Stimulated activated CD8-positive, alpha-beta memory T cell treated with anti-CD3 and anti-CD28 coated beads, Interleukin-12 subunit alpha, Interleukin-12 subunit beta, amount 100 ng/mL, for 4 hours (primary cell): ENCODE measurements at places on chromosomes 11 and 22.

GRCh38 chr11:124198897-124199296 is 15.8 kb downstream of the OR10D3 start:
- no peak for DNase-seq

DNA sequence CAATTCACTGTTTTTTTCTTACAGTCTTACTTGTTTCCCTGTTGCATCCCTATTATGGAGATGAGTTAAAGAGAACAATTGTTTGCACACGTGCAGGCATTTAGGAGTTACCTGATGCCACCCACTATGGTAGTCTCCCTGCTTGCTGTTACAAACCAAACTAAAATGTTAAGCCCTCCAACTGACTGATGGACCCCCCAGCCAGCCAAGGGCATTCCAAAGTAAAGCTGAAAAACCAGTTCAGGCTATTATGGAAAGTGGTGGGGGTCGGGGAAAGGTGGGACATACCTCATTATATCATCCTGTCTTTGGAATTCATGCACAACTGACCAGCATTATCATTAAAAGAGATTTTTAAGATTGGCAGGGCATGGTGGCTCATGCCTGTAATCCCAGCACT is 47.0 kb upstream of the GNAZ start:
- no peak for DNase-seq

DNA sequence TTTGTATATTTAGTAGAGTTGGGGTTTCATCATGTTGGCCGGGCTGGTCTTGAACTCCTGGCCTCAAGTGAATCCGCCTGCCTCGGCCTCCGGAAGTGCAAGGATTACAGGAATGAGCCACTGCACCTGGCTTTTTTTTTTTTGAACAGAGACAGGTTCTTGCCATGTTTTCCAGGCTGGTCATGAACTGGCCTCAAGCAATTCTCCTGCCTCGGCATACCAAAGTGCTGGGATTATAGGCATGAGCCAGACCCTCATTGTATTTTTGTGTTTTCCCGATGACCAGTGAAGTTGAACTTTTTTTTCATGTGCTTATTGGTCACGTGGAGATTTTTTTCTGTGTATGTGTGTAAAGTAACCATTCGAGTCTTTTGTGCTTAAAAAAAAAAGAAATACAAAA is 48.2 kb downstream of the KIAA1671 start:
- no peak for DNase-seq

- DNase-seq: no peak
Measured at GRCh38 chr11:112364962-112365481, 104.4 kb upstream of the PLET1 start.

- no peak for DNase-seq
Measured at GRCh38 chr11:108568195-108568858, 25.2 kb downstream of the EXPH5 start.

GRCh38 chr11:34432822-34433221 is 5.9 kb upstream of the CAT start:
- no peak for DNase-seq

DNA sequence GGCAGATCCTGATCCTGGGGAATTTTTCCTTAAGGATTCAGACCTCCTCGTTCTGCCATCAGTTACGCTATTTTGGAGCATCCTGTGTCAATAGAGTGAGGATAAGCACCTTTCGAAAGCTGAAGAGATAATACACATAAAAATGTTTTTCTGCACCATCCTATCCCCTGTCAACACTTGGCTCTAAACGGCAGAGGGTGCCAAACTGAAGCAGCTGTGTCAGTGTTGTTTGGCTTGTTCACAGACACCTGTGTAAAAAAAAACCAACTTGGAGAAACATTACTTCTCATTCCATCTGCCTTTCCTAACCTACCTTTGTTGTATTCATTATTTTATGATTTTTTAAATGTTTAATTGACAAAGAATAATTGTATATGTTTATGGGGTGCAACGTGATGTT is 417.0 kb upstream of the DDI1 start:
- DNase-seq: no peak
